Mucosa of gallbladder (tissue), 1 donor: ENCODE measurements at places on chromosomes 16 and 17. TPM values are rescaled to one million over a fixed set of nuclear protein-coding genes. Genes with fewer than 3 reads are reported as not detected.

DNA sequence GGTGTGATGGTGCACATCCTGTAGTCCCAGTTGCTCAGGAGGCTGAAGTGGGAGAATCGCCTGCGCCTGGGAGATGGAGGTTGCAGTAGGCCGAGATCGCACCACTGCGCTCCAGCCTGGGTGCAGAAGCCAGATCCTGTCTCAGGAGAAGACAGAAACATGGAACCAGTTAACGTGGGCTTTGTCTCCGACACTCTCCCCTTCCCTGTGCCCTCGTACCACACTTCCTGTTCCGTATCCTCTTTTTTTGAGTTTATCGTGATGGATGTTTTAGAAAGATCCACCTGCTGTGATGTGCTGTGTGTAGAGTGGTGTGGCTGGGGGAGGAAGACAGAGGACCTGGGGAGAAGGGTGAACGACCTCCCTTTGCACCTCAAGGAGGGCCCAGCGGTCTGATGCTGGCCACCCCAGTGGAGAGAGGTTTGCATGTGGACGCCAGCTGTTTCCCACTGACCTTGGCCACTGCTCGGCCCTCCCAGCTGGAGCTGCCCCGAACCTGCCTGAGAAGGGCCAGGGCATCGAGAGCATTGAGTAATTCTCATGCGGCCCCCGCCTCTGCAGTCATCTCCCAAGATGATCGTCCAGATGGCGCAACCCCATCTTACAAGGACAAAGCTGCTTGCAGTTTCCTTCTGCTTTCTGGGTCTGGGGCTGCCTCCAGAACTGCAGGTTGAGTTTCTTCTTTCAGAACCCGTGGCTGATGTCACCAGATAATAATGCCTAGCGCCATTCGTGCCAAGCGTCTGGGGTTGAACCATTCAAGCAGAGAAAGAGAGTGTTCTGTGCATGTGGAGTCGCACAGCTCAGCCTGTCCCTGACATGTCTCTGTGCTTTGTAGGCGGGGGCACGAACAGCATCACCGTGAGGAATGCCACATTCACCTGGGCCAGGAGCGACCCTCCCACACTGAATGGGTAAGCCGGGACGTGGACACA lies 126.3 kb downstream of the ABCC1 start:
- peak; percentile 51 for DNase-seq

Gene NOG
- total RNA-seq: 0.20 TPM

DNA sequence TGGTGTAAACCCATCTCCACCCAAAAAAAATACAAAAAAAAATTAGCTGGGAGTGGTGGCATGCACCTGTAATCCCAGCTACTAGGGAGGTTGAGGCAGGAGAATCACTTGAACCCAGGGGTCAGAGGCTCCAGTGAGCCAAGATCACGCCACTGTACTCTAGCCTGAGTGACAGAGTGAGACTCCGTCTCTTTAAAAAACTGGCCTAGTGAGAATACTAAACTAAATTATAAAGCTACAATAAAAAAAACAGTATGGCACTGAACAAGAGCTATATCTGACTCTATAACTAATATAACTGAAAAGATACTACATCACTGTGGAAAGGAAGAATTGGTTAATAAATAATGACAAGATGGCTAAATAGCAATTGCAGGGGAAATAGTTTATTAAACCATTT lies 6.4 kb downstream of the SMURF2 start:
- DNase-seq: no peak

DNA sequence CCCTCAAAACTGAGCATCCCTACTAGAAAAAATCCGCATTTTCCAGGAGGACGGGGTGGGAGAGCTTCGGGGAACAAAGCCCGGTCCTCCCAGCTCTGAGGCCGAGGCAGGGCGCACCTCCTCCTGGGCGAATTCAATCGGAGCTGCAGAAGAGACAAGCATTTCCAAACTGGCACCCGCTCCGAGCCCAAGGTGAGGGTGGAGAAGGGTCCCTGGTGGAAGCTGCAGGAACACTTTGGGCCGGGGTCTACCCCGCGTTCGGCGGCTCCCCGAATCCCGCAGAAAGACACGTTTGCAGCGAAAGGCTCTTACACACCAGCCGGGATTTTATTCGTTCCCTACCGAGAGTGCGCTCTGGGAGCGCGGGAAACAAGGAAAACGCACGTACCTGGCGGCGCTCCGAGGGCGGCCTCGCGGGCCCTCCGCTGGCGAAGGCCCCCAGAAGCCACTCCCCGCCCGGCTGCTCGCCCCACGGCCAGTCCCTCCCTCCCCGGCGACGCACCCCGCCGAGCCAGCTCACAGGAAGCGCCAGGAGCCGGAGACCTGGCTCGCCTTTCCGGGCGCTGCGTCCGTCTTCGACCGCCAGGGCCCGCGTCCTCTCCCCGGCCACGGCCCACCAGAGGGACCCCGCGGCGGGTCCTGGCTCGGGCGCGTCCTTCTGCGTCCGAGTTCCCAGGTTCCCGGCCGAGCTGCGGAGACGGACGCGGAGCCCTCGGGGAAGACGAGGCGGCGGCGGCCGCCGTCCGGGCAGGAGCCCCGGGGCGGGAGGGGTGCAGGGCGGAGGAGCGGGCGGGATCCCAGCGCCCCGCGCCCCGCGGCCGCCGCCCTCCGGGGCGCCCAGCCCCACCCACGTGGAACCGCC lies 49.8 kb upstream of the BAHCC1 start:
- peak; percentile 85 for DNase-seq

Gene SLC25A11
- total RNA-seq: 68.9 TPM
